Mesenteric fat pad (tissue), 1 donor: ENCODE measurements at places on chromosomes 3 and 15. TPM values are rescaled to one million over a fixed set of nuclear protein-coding genes. Genes with fewer than 3 reads are reported as not detected.

The CCR4 gene
- total RNA-seq: 0.48 TPM

The CTDSPL gene
- total RNA-seq: 19.0 TPM

The TMCO5A gene
- not detected for total RNA-seq

GRCh38 chr3:190883973-190884832 lies 21.7 kb upstream of the GMNC start:
- no peak for DNase-seq

- DNase-seq: no peak
These were observed 537.3 kb downstream of the MFSD1 start for GRCh38 chr3:159339131-159339530.

DNA sequence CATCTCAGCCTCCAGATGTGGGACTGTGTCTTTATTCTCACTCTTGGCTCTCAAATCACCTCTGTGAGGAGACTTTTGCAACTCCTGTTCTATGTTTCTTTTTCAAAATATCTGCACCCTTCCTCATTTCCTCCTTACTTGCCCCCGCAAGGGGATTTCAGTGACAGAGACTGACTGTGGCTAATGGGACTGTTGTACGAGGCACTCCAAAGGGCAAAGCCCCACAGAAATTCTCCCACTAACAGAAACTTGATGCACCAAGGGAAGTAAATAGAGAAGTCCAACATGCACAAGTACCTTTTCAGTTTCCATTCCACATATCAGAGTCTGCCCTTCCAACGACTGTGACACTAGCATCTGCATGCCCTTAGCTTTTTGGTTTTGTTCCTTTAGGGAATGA lies 69.7 kb downstream of the LRRK1 start:
- DNase-seq: no peak

DNA sequence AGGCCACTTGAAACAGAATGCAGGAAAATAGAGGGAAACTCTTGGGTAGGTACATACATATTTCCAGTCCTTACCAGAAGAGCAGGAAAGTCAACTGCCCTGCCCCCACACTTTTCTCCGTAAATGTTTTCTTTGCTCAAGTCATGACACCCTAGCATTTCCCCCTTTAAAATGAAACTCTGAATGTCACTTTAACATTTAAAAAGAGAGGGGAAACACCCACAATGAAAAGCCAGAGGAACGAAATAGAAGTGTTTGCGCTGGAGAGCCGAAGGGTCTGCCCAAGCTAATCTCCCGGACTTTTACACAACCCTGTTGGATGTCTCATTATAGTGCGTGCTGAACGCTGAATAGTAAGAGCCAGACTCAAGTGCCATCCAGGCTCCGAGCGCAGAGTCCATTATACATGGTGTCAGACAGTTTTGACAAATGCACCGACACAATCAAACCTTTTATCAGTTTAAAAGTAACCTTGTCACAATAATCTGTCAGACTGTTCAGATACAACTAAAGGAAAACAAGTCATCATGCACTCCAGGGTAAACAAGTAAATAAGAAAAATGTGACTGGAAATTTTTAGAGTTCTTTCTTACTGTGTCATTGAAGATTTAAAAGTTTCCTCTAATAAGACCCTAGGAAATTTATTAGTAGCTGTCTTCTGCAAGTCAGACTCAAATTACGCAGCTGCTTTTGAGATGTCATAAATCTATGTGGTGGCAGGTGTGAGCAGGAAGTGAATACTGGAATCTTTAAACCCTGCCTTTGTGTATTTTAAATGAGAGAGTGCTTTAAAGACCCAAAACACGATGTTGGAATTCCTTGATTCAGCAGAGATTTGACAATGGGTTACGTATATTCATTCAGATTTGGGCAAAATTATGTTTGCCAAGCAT lies 159.8 kb downstream of the RBMS3 start:
- no peak for DNase-seq

GRCh38 chr3:186534113-186534669 lies 10.0 kb downstream of the CRYGS start:
- DNase-seq: no peak

- no peak for DNase-seq
These were observed 6.1 kb upstream of the THSD4 start for GRCh38 chr15:71109130-71109529.
